IPS-NIHi11 (cell line): ENCODE measurements at places on chromosomes 12 and 14.

- DNase-seq, result no peak
Measured at GRCh38 chr14:46985529-46986380, 334.2 kb upstream of the RPL10L start.

DNA sequence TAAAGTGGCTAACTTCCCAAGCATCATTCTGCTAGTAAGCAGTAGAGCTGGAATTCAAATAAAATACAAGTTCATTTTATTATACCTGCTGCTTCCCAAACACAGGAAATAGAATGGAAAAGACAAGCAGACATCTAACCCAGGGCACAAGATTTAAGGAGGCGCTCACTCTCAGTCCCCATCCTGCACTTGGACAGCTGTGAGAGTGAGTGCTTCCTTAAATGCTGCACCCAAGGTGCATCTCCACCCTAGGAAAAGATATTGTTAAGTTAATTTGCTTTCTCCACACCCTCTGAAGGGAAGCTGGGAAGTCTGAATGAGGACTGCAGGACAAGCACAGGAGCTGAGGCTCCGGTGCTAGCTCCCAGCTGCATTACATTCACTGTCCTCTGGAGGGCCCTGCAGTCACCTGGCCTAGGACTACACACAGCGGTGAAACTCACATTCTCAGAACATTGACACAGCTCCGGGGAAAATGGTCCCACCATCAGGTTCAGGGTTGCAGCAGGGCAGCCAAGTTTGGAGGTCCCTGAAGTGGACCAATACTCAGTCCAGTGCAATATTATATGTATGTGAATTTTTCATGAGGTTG lies 14.2 kb downstream of the HEBP1 start:
- peak; percentile 74 for DNase-seq

GRCh38 chr12:128418944-128419343 lies 152.0 kb downstream of the TMEM132C start:
- no peak for DNase-seq

DNA sequence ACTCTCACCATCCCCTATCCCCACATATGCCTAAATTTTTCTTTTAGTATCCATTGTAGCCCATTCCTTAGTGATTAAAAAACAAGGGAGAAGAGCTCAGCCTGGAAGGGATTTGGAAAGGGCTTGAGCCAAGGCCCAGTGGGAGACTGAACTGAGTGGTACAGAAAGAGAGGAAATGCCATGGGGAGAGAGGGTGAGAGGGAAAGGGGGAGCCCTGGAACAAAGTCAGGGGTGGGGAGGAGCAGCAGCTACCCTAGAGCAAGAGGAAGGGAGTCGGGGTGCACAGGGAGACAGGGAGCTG lies 2.6 kb upstream of the ATN1 start:
- DNase-seq, result no peak

- no peak for DNase-seq
Measured at GRCh38 chr12:23555180-23555824, 394.2 kb downstream of the SOX5 start.

DNA sequence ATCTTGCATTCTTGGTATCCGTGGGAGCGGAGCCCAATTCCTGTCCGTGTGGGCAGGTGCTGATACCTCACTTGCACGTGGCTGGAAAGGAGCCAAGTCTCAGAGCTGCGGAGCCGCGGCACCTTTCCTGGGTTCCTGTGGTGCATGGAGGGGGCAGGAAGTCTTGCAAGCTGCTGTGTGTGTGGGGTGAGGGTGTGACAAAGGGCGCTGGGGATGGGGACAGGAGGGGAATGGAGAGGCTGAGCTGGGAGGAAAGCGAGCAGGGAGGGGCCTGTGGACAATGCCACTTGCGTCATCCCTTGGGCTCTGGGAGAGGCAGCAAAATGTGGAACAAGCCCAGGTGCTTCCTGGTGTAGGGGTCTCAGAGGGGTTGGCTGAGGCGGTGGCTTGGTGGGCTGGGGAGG lies 86.7 kb downstream of the CALM1 start:
- DNase-seq, result peak; percentile 54

DNA sequence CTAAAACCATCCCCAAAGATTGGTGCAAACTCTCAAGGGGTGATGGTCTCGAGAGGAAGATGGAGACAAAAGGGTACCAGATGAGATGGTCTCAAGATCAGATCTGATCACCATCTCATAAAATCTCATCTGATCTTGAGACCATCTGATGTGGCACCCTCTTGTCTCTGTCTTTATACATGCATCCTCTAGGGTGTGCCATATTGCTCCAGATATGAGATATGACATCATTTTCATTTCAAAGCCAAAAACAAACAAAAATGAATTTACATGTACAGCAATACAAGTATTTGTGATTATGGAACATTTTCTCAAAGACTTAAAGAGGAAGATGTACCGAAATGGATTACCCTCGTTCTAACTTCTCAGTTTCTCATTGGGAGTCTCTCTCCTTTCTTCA lies 787.2 kb downstream of the GALC start:
- no peak for DNase-seq

GRCh38 chr12:28606967-28607557 lies 416.8 kb downstream of the CCDC91 start:
- no peak for DNase-seq
